Nephron progenitor cell (in vitro differentiated cells): ENCODE measurements at places on chromosomes 7 and 10.

- peak; percentile 53 for DNase-seq
Measured at GRCh38 chr10:111756217-111757061, 427.1 kb downstream of the GPAM start.

DNA sequence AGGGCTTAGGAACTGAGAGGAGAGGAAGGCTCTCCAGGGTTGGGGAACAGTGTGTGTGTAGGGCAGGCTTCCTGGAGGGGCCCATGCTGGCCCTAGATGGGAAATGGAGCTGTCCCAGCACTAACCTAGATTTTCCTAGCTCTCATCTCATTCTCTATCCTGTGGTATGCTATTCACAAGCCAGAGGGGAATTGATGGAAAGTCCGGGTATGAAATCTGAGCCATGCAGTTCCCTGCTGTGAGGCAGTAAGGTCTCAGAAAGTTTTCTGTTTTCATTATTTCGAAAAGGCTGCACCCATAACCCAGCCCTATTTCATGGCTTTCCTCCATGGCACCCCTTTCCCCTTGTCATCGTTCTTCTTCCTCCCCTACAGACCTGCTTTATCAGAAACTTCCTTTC lies 220.3 kb downstream of the RPS24 start:
- DNase-seq: no peak

DNA sequence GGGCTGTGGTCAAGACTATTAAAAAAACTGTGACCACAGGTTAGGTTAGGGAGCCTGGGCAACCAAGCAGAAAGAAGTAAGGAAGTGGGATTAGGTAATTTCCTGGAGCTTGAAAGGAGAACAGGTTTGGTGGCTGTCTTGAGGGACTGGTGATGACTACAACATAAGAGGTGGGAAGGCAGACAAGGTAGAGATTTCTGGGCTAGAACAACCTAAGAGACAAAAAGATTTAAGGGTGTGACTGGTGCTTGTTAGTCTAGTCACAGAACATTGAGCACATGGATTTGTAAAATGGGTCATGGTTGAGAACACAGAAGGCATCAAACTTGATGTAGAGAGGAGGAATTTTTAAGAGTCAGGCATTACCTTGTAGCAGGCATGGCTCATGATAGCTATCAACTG lies 123.7 kb upstream of the ASAH2 start:
- DNase-seq: no peak

DNA sequence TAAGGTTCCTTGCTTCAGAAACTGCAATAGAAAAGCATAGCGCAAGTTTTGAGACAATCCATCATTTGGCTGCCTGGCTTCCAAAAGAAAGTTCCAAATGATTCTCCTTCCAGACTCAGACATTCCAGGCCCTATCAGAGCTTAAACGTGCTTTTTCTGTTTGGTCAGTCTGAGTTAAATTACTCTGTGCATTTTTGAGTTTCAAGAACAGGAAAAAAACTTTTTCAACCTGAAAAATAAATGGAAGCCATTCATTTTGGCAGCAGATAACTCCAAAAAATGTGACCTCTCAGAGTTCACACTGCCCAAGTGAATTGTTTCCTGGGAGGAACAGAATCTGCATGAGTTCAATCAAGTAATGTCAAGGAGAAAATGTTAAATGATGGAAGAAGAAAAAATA lies 354.2 kb downstream of the CXCL12 start:
- no peak for DNase-seq

DNA sequence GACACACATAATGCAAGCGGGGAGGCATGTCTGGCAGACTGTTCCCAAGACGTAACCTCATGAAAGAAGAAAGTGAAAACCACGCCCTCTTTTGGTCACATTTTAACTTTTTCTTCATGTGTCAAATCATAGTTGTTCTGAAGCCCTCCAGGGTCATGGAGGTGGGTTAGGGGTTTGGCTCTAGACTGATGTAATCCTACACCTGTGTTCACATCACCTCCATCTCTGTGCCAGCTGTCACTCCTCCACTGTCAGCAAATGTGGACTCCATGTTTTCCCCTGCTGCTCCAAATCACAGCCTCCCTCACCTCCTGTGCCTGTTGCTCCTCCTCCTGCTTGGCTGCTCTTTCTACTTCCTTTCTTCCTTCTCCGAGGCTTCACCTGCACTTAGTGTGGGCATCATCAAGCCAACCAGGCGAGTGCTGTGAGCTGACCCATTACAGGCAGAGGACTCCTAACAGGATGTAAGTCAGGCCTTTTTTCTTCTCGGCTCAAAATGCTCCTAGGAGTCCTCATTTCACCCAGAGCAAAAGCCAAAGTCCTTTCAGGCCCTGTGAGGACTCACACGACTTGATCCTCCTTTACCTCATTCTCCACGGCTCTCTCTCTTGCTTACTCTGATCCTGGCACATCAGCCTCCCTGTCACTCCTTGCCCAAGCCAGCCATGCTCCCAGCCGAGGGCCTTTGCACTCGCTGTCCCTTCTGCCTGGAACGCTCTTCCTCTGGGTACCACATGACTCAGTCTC lies 66.4 kb upstream of the IFRD1 start:
- DNase-seq: no peak

DNA sequence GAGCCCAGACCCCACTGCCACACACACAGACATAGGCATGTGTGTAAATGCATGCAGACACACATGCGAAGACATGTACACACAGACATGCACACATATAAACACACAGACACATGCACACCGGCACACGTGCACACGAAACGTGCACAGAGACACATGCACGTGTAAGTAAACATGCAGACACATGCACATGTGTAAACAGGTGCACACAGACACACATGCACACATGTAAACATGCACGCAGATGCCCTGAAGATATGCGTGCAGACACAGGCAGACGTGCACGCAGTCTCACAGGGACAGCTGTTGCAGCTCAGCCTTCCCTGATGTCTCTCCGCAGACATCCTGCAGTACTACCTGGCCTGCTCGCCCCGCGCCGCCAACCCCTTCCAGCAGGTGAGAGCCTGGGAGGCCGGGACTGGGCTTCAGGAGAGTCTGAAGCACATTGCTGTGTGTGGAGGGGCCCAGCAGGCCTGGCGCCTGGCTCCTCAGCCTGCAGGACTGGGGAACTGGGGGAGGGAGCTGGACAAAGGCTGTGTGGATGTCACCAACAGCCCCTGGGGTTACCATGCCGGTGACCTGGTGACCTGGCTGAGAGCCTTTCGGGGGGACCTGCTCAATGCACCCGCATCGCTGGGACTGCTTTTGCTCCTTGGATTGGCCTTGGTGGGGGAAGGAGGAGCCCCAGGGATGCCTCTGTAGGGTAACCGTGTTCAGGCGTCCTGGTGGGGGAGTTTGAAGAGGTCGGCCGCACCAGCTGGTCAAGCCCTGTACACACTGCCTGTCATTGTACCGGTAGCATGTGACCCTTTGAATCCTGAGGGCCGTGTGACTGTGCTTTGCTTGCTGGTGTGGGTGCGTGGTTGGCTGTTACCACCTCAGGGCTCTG lies 20.3 kb downstream of the TTYH3 start:
- no peak for DNase-seq

GRCh38 chr7:32034052-32034451 lies 36.2 kb downstream of the PDE1C start:
- DNase-seq: no peak

DNA sequence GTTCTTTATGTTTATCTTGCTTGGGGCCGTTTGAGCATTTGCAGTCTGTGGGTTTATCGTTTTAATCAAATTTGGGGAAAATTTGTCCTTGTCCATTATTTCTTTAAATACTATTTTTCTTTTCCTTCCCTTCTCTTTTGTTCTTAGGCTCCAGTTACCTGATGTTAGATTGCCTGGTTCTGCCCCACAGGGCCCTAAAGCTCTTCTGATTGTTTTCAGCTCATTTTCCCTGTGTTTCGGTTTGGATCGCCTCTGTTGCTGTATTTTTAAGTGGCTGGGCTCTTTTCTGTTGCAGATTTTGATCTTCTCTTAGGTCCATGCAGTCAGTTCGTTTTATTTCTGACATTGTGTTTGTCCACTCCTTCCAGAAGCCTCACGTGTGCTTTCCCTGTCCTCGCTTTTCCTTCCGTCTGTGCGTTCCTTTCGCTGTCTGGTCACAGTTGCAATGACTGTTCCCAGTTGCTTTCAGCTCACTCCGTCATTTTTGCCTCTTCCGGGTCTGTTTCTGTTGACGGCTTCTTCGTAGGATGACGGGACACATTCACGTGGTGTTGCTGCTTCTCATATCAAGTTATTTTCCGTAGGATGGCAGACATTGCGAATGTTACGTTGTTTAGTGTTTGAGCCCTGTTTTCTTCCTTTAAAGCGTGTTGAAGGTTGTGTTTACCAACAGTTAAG lies 111.4 kb downstream of the INPP5A start:
- DNase-seq: no peak

DNA sequence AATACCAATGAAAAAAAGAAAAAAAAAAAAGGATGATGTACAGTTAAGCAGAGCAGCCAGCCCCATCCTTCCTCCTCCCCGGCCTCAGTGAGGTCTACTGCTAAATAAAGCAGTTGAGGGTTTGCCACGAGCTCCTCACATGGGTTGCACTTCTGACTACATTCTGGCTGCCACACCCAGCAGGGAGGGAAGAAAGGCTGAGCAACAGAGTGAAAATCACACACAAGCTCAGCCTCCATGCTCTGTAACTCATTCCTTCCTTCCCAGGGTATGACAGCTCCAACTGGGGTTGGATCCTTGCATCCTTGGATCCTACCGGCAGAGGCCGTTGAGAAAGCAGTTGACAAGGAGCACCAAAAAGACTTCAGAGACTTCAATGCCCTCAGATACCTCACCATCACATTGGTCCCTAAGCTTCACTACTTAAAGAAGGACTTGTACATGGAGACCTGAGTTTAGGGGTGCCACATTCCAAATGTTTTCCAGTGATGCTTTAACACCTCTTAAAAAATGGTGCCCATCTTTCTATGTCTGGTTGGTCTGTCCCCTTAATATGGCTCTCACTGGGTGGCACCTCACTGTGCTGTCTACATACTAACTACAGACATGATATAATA lies 52.9 kb upstream of the PIK3CG start:
- no peak for DNase-seq

GRCh38 chr10:111108441-111108840 lies 31.6 kb downstream of the ADRA2A start:
- DNase-seq: no peak

DNA sequence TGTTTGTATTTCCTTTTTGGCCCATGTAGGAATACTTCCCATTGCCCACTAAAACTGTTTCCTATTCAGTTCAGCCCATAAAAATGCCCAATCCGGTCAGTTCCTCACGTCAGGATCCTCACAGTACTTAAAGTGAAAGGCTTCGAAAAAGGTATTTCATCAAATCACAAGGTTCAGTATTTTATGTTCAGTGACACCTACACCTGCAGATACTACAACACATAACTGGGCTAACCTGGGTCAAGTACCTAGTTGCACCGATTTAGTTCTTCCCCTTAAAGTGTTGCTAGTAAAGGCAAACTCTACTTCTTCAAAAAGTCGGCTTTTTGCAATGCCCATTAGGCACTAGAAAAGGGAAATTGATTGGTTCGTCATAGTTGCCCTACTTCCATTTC lies 1.1 kb downstream of the SNX13 start:
- no peak for DNase-seq
